ENCODE measurements at places on chromosomes 2 and 18.

- DNase-seq = no peak
These were observed 51.7 kb downstream of the CLHC1 start for GRCh38 chr2:55180374-55180773.

- DNase-seq = no peak
These were observed 768.5 kb downstream of the LRP1B start for GRCh38 chr2:141362311-141362710.

GRCh38 chr2:102880731-102881130 lies 118.9 kb downstream of the TMEM182 start:
- DNase-seq = no peak

DNA sequence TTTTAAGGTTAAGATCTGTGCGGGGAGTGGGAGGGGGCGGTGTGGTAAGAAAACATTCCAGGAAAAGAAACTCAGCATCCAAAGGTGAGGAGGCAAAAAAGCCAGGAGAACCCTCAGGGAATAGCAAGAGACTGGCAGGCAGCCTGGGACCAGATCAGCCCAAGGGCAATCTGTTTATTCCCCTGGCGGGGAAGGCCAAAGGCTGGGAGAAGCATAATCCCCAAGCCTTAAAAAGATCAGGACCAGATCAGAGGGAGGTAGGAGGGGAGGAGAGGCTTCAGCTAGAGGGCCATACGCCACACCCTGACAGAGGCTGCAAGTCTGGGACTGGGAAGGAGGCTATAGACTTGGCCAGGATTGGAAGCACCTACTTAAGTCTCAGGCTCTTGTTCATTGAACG lies 163.0 kb upstream of the PXDN start:
- no peak for DNase-seq

GRCh38 chr2:12603781-12604295 lies 112.9 kb upstream of the TRIB2 start:
- no peak for DNase-seq

DNA sequence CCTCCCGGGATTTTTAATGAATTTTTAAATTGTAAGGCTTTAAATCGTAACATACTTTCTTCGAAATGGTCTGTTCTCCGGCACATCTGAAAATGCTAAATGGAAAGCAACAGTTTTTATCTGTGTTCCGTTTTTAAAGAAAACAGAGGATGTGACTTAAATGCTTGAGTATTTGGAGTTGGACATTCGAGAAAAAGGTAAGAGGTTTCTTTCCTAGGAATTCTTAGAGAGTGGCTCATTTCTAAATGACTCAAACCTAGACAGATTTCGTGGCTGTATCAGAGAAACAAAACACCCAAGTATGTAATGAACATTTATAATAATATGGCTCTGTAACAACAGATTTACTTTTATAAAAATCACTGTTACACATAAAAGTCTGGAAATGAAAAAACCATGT lies 177.6 kb upstream of the CCDC68 start:
- no peak for DNase-seq

DNA sequence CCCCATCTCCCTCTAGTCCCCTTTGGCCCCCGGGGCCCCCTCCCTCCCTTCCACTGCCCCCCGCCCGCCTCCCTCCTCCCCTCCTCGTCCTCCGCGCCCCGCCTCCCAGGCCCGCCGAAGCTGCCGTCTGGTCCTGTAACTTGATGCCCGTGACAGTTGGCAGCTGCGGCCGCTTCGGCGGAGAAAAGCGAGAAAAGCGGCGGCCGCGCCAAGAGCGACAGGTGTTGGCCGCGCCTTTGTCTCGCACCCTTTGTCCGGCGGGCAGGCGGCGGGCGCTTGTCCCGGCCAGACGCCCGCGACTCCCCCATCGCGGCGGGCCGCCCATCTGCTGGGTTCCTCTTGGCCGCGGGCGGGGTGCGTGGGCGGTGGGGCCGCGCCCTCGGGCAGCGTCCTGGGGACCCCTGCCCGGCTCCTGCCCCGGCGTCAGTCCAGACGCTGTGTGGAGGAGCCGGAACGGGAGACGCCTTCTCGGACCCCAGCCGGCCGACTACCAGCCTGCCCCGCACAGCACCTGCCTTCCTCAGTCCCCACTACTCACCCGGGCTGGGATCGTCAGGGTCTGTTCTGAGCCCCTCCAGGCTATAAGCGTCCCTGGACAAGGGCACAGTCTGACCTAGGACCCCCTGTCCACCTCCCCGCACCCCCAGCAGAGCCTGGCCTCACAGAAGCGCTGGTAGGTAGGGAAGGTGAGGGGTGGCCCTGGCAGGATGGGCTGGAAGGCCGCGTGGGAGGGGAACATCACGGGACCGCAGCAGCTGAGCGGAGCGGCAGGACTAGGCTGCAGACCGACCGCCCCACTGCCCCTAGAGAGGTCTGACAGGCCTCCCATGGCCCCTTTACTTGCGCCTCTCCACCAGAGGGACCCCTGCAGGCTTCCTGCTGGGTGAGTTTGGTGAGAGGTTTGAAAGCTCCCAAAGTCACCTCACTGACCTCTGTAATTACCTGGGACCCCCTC lies 1.2 kb upstream of the HES6 start:
- DNase-seq = no peak

- no peak for DNase-seq
These were observed 341.5 kb upstream of the TMEFF2 start for GRCh38 chr2:192535956-192536921.

DNA sequence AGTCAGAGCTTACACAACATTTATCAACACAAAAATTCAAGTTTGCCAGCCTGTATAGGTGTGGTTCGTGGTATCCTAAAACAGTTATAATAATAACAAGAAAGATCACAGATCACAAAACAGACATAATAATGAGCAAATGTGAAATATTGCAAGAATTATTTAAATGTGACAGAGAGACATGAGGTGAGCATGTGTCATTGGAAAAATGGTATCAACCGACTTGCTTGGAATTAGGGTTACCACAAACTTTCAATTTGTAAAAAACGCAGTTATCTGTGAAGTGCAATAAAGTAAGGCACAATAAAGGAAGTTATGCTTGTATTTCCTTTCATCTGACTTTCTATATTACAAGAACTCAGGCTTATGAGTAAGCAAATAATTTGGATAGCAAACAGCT lies 116.8 kb downstream of the IKZF2 start:
- no peak for DNase-seq

DNA sequence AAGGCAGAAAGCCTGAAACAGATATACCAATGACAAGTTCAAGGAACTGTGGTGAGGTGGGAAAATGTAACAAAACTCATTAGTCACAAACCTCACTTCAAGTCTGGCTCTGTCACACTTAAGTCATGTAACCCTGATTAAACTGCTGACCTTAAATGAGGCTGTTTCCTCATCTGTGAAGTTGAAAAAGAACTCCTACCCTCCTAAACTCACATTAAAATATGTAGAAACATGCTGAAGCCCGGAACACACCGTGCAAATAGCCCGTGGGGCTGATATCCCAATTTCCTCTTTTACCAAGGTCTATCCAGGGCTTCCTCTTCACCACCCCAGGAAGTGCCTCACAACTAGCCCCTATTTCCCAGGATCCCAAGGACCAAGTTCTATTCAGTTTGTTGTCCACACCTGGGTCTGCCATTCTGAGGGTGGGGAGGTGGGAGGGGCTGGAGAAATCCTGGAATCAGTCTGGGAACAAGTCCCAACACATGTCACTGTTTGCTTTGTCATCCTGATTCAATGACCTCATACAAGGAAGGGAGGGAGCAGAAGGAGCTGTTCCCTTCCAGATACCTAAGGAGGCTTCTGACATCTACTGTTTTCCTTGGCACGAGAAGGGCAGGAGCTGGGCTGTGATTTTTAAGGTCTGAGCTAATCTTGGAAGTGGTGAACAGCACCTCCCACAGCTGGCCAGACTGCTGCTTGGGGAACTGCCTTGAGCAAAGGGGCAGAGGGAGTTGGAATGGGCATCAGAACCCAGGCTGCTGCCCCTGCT lies 42.3 kb downstream of the SLC4A1AP start:
- DNase-seq = no peak

DNA sequence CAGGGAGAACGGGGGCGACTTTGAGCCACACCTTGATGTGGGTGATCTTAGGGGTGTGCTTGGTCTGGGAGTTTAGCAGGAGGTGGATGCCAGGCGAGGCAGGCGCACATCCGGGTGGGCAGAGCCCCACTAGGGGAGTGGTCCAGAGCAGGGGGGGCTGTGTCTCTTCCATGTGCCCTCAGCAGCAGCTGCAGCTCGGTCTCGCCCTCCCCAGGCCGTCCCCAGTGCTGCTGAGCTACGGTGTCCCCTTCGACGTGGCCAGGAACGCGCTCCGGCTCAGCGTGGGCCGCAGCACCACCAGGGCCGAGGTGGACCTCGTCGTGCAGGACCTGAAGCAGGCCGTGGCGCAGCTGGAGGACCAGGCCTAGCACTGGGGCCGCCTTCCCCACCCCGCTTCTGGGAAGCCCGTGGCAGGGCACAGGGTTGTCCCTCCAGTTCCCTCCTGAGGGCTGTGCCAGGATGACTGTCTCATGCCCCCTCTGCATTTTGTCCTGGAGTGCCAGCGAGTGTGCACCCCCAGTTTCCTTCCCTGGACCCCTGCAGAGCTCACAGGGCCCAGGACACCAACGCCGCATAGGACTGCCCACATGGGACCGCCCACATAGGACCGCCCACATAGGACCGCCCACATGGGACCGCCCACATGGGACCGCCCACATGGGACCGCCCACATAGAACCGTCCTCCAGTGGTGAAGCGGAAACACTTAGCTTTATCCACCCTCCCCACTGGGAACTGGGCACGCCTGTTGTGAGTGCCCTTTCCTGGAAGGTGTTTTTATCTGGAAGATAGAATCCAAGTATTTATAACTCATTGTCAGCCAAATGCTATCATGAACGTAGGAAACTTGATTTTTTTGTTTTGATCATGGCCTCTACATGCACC lies 1.9 kb upstream of the ESPNL start:
- DNase-seq = no peak

DNA sequence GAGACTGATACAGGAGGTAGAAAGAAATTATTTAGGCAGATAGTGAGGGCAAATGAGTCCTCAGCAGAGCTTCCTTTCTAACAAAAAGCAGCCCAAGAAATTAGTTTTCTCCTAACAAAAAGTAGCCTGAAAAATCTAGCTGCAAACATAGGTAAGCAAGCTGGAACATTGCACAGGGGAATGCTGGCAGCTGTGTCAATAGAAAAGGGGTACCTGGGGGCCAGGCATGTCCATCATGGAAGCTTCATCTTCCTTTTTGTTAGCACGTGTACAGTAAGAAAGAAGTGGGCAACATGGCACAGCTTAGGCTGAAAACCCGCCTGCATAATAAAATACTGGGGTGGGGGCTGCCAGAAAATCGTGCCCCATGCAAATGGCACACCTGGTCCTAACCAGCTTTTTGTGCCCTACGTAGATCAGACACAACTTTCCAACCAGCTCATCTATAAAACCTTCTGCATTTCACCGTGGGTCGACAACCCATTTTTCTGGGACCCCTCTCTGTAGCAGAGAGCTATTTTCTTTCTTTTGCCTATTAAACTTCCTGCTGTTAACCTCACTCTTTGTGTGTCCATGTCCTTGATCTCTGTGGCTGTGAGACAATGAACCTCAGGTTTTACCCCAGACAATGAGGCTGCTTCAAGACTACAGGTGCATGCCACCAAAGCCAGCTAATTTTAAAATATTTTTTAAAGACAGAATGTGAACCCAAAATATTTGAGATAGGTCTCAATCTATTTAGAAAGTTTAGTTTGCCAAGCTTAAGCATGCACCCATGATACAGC lies 6.6 kb upstream of the MTHFD2 start:
- no peak for DNase-seq

GRCh38 chr2:238848976-238849853 lies 1.3 kb downstream of the TWIST2 start:
- no peak for DNase-seq

Data from stimulated activated CD4-positive, alpha-beta T cell treated with anti-CD3 and anti-CD28 coated beads, Interleukin-1b, Interleukin-23, amount 100 ng/mL, for 1 hour (primary cell).